ENCODE measurements at places on chromosomes 11 and 22.

- no peak for DNase-seq
Observed at GRCh38 chr11:7577291-7578190, 63.7 kb downstream of the PPFIBP2 start.

- DNase-seq = no peak
Observed at GRCh38 chr11:12393691-12394090, 16.3 kb downstream of the PARVA start.

- DNase-seq = no peak
Observed at GRCh38 chr11:72102162-72102561, 935 bp downstream of the LAMTOR1 start.

DNA sequence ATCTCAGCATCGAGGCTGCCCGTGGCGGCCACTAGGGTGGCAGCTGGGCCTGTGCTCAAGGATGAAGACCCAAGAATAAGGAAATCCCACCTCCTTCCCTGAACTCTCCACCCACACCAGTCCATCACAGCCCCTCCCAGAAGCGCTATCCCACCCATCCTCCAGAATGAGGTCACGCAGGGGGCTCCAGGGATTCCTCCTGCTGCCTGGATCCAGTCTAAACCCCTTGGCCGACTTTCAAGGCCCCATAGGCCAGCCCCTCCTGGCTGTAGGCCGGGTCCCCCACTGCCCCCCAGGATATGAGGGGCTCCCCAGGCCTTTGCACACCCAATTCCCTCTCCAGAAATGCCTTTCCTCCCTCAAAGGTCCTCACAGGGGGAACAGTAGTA is 19.0 kb upstream of the SCGB1A1 start:
- DNase-seq = no peak

DNA sequence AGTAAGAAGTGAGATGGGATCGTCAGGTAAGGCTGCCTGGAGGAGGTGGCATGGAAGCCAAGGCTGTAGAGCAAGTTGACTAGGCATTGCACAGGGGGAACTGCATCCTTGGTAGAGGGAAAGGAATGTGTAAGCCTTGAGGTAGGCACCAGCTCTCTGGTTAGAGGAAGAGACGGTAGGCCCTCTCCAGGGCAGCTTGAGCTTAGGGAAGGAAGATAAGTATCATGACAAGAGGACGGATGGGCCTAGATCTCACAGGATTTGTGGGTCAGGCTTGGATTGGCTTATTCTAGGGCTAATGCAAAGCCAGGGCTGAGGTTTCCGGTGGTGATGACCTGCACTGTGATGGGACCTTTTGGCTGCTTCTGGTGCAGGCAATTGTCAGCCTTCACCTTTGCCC is 1035.8 kb downstream of the TBC1D22A start:
- no peak for DNase-seq

DNA sequence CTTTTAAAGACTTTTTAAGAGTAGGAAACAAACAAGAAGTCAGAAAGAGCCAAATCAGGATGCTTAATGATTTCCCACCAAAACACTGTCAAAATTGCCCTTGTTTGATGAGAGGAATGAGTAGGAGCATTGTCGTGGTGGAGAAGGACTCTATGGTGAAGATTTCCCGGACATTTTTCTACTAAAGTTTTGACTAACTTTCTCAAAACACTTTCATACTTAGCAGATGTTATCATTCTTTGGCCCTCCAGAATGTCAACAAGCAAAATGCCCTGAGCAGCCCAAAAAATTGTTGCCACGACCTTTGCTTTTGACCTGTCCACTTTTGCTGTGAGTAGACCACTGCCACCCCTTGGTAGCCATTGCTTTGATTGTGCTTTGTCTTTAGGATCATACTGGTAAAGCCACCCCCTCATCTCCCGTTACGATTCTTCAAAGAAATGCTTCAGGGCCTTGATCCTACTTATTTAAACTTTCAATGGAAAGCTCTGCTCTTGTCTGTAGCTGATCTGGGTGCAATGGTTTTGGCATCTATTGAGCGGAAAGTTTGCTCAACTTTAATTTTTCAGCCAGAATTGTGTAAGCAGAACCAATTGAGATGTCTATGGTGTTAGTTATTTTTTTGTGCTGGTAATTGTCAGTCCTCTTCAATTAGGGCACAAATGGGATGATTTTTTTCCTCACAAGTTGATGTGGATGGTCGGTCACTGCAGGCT is 67.2 kb downstream of the ADM start:
- no peak for DNase-seq

GRCh38 chr11:64366751-64367150 is 7.8 kb downstream of the RPS6KA4 start:
- no peak for DNase-seq

DNA sequence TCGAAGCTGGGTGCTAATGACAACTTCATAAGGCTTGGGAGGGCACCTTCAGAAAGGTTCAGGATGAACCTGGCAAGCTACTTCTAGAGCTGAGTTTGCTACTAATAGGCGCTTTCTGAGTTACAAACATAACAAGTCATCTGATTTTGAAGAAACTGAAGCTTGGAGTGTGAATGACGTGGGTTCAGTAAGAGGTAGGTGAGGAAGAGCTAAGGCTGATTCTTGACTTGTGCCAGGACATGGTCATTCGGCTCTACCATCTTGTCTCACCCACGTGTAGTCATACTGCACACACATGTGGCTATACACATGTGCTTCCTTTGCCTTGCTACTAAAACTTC is 56.4 kb downstream of the SWAP70 start:
- DNase-seq = no peak

All from stimulated activated CD8-positive, alpha-beta memory T cell treated with anti-CD3 and anti-CD28 coated beads, Interleukin-4, amount 100 ng/mL, for 1 hour (primary cell).